ENCODE measurements at places on chromosomes 3 and 15.

GRCh38 chr3:24899901-24900603, 405.4 kb upstream of the THRB start:
- DNase-seq: no peak

- DNase-seq: no peak
These were observed 33.6 kb downstream of the FOXP1 start for GRCh38 chr3:71549951-71550350.

GRCh38 chr15:92463826-92464225, 70.1 kb downstream of the ST8SIA2 start:
- no peak for DNase-seq

DNA sequence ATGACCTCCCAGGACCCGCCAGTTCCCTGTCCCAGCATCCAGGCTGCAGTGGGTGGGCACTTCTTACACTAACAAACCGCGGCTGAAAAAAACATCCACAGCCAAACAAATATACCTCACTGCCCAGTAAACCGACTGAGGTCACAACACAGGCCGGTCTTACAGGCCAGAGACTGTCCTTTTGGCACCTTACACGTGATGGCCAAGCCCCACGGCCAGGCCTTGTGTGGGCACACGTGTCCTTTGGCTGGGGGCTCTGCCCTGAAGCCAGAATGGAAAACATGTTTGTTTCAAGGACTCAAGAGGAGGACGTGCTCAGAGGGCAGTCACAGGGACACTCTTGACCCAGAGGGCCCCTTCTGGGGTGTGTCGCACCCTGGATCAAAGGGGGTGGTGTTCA, 9.8 kb downstream of the SLC38A3 start:
- no peak for DNase-seq

- DNase-seq: no peak
These were observed 201.4 kb downstream of the SSR3 start for GRCh38 chr3:156353563-156353962.

DNA sequence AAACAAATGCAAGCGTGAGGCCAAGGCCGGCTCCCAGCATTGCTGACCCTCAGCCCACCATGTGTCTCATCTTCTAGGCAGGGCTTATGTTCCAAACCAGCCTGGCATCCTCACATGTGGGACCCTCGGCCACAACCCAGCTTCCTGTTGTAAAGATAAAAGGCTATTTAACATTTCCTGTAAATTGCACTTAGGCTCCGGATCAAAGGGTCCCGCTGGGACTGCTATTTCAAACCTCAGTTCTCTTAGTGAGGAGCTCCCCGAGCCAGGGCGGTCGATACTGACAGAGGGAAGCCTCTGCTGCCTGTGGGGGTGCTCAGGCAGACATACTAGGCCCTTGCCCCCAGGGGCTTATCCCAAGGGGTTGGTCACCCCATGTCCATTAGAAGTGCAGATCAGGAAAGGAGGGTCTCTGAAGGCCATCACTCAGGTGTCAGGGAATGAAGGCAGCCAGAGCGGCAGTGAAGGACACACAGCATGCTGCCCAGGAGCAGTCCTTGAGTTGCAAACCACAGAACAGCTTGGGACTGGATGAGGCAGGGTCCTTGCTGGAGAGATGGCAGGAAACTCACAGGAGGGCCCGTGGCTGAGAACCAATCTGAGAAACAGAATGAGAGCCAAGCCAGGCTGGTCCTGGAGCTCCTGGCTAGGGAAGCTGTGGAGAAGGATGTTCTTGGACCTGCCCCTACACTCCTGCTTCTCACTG, 239.9 kb downstream of the TLE3 start:
- no peak for DNase-seq

DNA sequence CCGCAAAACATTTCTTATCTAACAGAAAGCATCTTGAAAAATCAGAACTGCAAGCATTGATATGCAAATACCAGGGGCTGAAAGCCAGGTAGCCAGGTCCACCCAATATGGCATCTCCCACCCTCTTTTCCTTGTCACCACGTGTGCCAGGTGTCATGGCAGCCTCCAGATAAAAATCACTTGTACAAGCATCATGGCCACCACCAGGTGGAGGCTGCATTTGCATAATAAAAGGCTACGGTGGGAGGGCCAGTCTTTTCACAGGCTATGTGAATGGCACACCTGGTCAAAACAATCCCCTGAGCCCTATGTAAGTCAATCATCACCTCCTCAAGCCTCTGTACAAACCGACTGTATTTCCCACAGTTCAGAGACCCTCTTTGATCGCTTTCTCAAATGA, 1233.1 kb upstream of the ALCAM start:
- no peak for DNase-seq

GRCh38 chr3:146283781-146284445, 33.0 kb upstream of the PLSCR4 start:
- DNase-seq: no peak

GRCh38 chr3:184693011-184693975, 18.6 kb downstream of the MAGEF1 start:
- no peak for DNase-seq

DNA sequence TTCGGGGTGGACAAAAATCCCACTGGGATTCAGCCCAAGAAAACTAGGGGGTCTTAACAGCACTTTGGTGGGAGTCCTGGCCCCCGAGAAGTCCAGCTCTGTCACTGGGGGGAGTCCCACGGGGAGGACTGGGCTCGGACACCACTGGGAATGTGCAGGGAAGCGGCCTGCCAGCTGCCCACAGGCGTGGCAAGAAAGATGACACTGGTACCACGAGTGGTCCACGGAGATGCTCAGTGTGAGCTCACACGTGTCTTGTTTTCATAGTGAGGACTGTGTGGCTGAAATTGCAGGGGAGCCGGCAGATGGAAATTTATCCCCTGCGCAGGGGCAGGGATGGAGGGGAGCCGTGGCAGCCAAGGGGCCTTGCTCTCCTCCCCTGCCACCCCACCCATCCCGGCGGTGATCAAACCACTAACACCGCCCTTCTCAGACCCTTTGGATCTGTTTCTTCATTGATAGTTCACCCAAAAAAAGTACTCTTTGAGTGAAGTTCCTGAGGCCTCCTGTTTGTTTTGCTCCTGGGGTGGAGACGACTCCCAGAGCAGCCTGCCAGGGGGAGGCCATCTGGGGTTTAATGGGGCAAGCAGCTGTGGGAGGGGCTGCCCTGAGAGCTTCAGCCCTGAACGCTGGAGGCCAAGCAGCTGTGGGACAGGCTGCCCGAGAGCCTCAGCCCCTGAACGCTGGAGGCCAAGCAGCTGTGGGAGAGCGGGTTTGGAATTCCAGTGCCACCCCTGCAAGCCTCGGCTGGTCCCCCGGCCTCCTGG, 130.9 kb downstream of the LRRK1 start:
- DNase-seq: no peak

GRCh38 chr15:85430406-85431204, 50.2 kb downstream of the AKAP13 start:
- no peak for DNase-seq

DNA sequence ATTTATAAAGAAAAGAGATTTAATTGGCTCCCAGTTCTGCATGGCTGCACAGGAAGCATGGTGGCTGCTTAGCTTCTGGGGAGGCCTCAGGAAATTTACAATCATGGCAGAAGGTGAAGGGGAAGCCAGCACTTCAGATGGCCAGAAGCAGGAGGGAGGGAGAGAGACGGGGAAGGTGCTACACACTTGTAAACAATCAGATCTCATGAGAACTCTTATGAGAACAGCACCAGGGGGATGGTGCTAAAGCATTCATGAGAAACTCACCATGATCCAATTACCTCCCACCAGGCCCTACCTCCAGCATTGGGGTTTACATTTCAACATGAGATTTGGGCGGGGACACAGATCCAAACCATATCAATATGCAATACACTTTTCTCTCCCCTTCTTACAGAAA, 73.7 kb downstream of the ECT2 start:
- no peak for DNase-seq

All from CD4-positive, alpha-beta T cell treated with Interleukin-15 for 4 hours (primary cell).